ENCODE measurements at places on chromosomes 3 and 15. TPM values are rescaled to one million over a fixed set of nuclear protein-coding genes. Genes with fewer than 3 reads are reported as not detected.

Gene GP9
- polyA plus RNA-seq, result not detected

Gene HIGD2B
- not detected for polyA plus RNA-seq

Gene KIF23
- 7.6 TPM for polyA plus RNA-seq

Gene SMARCC1
- 35.5 TPM for polyA plus RNA-seq

Gene SOX14
- 0.18 TPM for polyA plus RNA-seq

Data from hepatocyte (in vitro differentiated cells).